ENCODE measurements at places on chromosomes 1 and 21. TPM values are rescaled to one million over a fixed set of nuclear protein-coding genes. Genes with fewer than 3 reads are reported as not detected.

DNA sequence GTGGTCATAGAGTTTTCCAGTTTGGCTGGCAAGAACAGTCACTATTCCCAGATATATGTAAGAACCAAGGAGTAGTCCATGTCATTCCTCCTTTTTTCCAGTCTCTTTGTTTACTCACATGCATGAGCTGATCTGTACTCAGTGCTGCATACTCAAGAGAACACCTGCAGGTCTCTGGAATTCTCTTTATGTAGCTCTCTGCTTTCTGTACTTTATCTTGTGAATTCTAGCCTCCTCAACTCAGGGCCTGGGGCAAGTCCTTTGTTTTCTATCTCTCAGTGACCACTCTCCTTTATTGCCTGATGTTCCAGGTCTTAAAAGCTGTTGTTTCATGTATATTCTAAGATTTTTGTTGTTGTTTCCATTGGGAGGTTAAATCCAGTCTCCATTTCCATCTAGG, 478.9 kb downstream of the DPYD start:
- no peak for DNase-seq

DNA sequence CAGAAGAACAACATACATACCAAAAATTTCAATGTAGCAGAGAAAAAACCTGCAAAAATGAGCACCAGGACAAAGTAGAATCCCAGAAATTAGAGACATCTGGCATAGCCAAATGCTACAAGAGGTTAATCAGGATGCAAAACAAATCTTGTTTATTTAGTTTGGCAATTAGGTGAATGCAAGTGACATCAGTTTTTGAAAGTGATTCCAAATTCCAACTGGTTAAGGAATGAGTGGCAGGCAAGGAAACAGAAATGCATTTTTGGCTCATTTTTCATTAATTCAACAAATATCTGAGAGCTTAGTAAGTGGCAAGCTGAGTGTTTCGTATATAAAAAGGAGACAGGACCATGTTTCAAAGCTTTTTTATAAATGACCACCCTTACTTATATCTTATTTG, 21.3 kb downstream of the SCAF4 start:
- DNase-seq = peak; percentile 45

GRCh38 chr1:160748878-160749269, 9.8 kb downstream of the SLAMF7 start:
- no peak for DNase-seq

GRCh38 chr1:201606096-201606495, 67.2 kb downstream of the NAV1 start:
- DNase-seq = no peak

GRCh38 chr1:245337829-245338484, 183.2 kb downstream of the KIF26B start:
- no peak for DNase-seq

DNA sequence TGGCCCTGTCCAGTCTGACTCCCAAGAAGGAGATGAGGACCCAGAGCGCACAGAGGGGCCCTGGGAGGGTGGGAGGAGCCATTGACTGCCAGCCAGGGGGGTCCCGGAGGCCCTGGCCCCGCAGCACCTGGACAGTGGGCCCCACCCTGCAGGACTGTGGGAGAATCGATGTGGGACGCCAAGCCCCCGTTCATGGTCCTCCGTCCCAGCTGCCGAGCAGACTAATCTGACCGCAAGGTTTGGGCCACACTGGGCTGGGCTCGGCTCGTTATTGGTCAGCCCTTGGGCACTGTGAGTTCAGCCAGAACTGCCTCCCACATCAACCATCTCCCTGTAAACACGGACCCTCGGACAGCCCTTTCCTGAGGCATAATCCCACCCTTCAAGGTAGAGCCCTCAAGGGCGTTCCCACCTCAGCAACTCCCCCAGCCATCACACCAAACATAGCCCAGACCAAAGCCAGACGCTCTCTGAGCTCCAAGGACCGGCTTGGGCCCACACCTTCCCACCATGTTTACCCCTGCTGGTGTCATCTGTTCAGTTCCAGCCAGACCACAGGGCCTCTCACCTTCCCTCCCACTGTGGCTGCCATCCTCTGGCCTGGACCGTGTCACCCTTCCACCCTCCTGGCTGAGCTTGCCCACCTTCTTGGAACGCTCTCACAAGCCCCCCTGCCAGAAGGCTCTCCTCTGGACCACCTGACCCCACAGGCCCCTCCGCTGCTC, 16.2 kb upstream of the POFUT2 start:
- no peak for DNase-seq

The LCE1C gene
- not detected for polyA plus RNA-seq

The EPB41 gene
- polyA plus RNA-seq = 22.3 TPM

DNA sequence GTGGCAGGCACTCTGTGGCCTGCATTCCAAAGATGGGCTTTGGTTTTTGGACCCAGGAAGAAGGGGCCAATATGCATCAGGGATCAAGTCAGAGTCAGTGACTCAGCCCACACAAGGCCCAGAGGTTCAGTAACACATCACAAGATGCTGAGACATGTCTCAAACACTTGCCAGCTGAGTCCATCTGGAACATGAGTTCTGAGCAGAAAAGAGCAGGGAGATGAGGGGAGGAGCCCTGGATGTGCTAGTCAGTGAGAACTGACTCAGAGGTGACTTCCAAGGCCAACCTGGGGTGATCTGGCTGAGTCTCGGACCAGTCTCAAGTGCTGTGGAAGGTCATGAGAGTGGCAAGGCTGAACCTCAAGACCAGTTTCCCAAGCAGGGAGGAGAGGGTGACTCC, 150.1 kb downstream of the CDC7 start:
- DNase-seq = peak; percentile 49

The NBPF4 gene
- polyA plus RNA-seq = not detected

The OR10K2 gene
- polyA plus RNA-seq = not detected

The HTR6 gene
- polyA plus RNA-seq = not detected

GRCh38 chr1:175002910-175003517, 3.3 kb downstream of the CACYBP start:
- DNase-seq = no peak

- peak; percentile 62 for DNase-seq
Observed at GRCh38 chr21:14737922-14738321, 191.8 kb upstream of the SAMSN1 start.

Data from endothelial cell of umbilical vein (primary cell).